Right lobe of liver (tissue), 6 donors: ENCODE measurements at places on chromosomes 7 and 10. TPM values are rescaled to one million over a fixed set of nuclear protein-coding genes. Genes with fewer than 3 reads are reported as not detected.

GRCh38 chr10:97034958-97035769, 150.6 kb downstream of the SLIT1 start:
- no peak for DNase-seq

DNA sequence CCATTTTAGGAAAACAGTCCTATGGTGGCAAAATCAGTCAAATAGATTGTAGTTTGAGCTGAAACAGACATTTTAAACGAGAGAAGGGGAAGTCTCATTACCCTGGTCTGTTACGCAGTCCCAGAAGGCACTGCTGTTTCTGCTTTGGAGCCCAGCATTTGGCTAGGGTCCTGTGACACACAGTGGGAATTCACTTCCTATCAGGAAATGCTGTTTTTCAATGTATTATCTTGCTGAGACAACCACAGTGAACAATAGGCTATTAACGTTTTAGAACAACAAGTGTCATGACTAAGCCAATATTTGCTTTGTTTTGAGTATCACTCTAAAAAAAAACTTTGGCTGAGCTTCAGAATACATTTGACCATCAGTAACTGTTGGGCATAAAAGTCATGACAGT, 74.1 kb downstream of the ADD3 start:
- no peak for DNase-seq

DNA sequence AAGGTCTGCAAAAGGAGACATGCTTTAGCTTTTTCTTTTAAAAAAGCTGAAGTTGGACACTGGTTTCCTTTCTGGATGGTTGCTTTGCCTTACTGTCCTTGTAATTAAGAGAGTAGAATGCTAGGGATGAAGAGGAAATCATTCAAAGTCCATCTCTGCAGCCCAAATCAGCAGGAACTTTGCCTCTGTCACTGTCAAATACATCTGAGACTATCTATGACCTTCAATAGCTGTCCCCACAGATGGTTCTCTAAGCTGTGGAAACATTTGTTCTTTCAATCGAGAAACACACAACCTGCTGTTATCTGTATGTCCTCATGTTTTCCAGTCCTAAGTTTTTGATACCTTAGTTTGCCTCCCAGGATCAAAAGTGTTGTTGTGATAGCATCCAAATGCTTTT, 117.5 kb downstream of the SORBS1 start:
- DNase-seq = no peak

- no peak for DNase-seq
Measured at GRCh38 chr10:113788604-113789083, 37.2 kb downstream of the PLEKHS1 start.

DNA sequence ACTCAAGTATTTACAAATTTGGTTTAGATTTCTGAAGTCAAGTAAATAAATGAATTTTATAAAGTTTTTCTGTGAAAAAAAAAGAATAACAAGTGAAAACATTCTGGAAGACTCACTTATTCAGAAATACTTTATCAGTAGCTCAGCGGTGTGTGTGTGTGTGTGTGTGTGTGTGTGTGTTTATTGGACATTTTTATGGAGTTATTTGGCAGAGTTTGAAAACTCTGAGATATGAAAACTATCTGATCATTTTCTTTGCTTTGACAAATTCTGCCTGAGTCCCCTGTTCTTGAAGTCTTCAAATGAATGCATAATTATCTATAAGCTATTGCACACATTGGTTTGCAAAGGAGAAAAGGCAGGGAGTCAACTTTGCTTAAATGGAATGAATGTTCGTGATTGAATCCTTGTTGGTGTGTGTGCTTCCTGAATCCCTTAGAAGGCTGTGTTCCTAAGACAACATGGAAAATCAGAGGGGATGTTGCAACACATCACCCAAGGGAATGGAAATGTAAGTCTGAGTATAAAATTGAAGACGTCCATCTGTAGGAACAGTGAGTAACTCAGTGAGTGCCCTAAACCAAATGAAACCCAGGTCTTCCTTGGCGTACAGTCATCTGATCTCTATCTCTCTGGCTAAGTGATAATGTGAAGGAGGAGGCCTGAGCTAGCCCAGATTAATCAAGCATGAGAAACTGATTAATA, 160.9 kb downstream of the REEP3 start:
- no peak for DNase-seq

MINDY3 gene
- 12.1 TPM for total RNA-seq

OR9A2 gene
- total RNA-seq = not detected
